ENCODE measurements at places on chromosomes 7 and 10.

DNA sequence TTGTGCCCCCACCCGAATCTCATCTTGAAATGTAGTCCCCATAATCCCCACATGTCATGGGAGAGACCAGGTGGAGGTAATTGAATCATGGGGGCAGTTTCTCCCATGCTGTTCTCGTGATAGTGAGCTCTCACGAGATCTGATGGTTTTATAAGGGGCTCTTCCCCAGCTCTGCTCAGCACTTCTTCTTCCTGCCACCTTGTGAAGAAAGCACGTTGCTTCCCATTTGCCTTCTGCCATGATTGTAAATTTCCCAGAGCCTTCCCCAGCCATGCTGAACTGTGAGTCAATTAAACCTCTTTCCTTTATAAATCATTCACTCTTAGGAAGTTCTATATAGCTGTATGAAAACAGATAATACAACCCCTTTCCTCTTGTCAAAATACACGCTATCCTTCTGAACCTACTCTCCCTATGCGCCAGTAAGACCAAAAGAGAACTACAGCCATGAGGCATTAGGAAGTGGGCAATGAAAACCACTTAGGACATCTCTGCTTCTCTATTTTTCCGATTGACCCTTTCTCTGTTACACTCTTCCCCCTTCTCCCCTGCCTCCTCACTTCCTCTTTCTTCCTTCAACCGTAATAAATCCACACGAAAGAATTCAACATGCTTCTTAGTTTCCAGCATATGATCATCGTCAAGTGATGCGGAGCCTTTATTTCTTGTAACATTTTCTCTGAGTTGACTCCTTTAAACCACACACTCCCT lies 101.2 kb upstream of the WDR11 start:
- DNase-seq: no peak

DNA sequence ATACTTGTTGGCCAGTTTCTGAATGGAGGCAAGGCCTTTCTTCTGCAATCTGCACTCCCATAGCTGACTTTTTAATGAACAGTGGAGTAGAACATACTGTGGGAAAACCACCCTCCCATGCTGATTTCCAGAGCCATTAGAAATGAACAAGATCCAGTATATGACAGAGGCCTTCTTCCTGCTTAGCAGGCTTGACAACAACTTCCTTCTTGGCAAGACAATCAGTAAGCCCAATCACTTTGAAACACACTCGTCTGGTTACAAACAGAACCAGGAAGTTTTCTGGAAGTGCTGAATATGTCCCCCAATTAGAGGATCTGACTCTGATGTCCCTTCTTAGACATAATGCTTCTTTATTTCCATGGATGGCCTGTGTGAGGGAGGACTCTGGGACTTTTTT lies 103.4 kb downstream of the SAMD9 start:
- DNase-seq: no peak

GRCh38 chr10:130377986-130378540 lies 241.9 kb downstream of the GLRX3 start:
- DNase-seq: no peak

- DNase-seq: no peak
Measured at GRCh38 chr7:21566094-21566493, 23.3 kb downstream of the DNAH11 start.

GRCh38 chr10:27319752-27320431 lies 79.3 kb upstream of the ACBD5 start:
- peak; percentile 68 for DNase-seq

GRCh38 chr7:68399991-68400590 lies 1198.2 kb upstream of the AUTS2 start:
- DNase-seq: no peak

GRCh38 chr7:1028775-1029636 lies 15.3 kb upstream of the GPR146 start:
- DNase-seq: peak; percentile 86

GRCh38 chr7:101220295-101220694 lies 2.3 kb downstream of the ZNHIT1 start:
- DNase-seq: no peak

DNA sequence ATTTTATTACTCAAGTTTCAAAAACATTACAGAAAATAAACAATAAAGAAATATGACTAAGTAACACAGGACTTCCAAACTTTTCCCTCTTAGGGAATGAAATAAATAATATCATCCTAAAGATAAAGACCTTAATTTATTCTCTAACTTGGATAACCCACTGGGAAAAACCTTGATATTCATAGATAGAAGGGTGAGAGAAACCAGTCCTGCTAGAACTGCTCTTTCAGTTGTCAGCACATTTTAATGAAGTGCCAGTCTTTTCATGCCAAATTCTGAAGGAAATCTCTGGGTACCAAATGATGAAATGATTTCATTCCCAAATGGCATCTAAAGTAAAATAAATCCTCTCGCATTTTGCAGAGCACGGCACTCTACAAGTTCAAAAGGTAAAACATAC lies 114.5 kb upstream of the SMIM30 start:
- no peak for DNase-seq

GRCh38 chr10:99758211-99758891 lies 24.1 kb upstream of the ABCC2 start:
- DNase-seq: no peak

GRCh38 chr7:103715376-103716120 lies 269.5 kb upstream of the SLC26A5 start:
- DNase-seq: no peak

DNA sequence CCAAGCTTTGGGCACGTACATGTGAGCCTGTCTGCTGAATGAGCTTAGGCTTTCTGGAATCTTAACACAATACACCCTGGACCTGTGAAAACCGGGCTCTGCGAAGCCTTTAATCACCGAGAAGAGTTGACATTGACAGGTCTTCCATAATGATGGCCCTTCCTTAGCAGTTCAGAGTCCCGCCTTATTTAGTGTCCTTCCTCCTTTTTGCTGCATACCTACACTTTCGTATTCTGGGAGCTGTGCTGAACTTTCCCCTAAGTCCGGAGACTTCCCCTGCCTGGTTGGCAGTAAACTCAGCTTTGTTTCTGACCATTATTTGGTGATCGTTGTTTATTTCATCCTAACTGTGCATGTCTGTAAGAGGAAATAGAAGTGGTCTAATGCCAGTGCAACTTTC lies 212.0 kb downstream of the CAMK1D start:
- DNase-seq: no peak

GRCh38 chr10:89280508-89280907 lies 21.3 kb upstream of the IFIT2 start:
- no peak for DNase-seq

DNA sequence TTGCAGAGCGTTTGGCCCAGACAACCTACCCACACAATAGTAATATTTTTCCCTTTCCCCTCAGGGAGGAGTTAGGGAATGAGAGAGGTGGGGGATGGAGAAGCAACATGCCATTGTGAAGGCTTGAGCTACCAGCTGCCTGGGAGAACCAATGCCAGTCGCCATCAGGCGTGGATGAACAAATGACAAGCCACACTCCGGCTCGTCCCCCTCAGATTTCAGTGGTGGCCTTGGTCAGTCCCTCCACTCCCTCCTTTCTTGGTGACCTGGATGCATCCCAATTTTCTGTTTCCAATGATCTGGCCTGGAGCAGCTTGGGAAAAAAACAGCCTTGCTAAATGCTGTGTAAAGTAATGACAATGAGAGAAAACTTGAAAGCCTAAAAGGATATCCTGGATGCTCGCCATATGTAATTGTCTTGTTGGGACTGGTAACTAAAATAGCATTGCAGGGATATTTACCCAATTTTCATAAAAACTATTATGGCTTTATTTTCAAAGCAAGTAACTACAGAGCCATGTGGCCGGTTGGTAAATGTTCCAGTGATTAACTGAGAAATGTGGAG lies 110.7 kb downstream of the ICA1 start:
- no peak for DNase-seq

GRCh38 chr7:139747662-139748372 lies 30.0 kb downstream of the HIPK2 start:
- DNase-seq: no peak

DNA sequence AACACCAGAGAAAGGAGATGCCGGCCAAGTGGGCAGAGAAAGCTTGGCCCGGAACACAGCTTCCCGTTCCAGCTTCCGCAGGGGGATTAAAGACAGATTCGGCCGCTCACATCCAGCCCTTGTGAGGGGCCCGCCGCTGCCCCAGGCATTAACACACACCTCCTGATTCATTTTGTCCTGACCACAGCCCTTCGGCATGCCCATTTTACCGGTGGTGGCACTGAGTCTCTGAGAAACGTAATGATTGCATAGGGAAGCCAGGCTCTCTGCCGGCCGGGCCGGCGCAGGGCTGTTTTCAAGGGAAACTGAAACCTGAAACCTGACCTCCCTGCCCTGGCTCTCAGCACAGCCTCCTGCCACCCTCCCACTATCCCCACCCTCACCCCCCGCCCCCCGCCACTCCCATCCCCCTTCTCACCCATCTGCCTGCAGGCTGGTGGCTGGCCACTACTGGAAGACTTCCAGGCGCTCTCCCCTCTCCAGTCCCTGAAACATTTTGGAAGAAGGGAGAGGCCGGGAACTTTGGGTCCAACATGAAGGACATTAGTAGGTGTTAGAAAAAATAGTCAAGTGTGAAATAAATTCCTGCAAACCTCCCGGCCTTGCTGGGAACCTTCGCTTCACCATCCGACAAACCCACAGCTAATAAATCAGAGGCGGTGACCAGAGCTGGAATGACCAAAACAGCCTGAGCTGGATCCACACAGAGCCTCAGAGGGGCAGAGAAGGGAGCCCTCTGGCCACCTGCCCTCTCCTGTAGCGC lies 83.5 kb upstream of the CUX1 start:
- no peak for DNase-seq

DNA sequence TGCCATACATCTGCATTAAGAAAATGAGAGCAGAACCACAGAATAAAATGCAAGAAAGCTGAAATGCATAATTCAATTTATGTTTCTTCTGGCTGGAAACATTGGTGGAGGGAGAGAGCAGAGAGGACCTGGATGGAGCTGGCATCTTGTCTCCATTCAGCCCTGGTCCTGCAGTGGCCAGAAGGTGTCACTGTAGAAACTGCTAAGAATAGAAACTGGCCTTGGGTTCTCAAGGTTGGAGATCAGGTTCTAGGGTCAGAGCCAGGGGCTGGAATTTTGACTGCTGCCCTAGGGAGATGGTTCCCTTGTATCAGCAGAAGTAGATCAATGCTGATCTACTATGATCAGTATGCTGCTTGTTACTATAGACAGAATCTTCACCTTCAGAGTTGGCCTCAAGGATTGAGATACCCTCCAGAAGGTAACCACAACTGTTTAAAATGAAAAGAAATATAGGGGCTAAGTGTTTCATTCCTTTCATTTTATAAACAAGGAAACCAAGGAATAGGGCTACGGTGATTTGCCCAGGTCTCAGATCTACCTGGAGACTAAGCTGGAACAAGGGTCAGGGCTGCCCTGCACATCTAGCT lies 13.1 kb downstream of the TAS2R41 start:
- DNase-seq: peak; percentile 38

- DNase-seq: no peak
Measured at GRCh38 chr10:78584681-78585080, 484.1 kb upstream of the ZMIZ1 start.

DNA sequence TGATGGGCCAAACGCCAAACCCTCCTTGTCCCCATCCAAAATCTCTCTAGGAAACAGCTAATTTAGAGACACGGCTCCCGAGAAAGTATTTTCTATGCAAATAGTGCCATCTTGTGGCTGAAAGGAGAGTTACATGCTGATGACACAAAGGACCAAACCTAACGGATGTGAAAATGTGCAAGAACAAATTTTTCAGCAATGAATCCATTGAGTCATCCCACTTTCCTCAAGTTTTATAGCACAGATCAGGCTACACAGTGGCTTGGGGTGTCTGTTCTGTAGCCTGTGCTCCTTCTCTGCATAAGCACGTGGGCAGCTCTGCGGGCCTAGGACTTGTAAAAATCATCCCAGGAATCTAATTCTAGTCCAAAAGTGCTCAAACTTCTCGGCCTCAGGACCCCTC lies 154.8 kb upstream of the PRR15 start:
- DNase-seq: peak; percentile 54

DNA sequence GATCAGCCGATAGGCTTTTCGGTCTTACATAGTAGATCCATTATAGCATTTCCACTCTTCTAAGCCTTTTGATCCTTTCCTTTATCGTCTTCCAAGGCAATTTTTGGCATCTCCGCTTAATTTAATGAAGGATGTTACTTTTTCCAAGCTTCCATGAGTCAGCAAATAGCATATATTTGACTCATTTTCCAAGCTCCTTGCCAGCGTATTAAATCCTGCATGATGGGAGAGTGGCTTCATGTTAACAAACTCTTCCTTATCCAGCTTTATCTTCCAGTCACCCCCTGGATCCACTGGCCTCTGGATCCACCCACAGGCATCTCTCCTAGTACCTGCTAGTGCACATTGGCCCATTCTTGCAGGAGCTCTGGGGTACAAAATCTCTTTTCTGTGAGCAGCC lies 13.0 kb downstream of the OR9A2 start:
- no peak for DNase-seq

DNA sequence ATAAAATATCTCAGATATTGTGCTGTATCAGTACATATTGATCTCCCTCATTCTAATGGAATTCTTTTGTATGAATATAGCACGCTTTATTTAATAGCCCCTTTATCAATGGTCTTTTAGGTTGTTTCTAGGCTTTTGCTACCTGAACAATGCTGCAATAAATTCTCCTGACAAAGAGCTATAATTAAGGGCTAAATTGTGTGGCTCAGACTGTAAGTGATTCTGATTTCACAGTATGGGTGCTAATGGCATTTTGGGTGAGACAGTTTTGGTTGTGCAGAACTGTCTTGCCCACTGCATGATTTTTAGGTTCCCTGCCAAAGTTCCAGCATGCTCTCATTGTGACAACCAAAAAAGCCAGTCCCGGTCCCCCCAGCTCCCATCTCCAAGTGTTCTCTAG lies 363.2 kb downstream of the REEP3 start:
- DNase-seq: no peak

DNA sequence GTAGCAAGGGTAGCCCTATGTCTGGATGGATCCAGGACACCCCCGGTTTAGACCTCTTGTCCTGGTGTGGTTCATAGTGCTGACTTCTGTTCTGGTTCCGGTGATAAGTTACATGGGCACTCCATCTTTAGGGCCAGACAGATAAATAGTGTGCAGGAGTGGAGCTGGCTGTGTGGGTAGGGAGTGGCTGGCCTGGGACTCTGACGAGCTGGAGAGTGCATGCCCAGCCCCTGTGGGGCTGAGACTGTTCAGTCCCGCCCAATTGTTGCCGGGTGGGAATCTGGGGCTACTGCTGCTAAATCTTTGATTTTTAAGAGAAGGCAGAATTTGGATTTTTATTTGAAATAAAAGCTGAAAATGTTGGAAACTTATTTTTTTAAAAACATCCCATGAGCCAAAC lies 27.3 kb downstream of the PDCD11 start:
- DNase-seq: no peak

DNA sequence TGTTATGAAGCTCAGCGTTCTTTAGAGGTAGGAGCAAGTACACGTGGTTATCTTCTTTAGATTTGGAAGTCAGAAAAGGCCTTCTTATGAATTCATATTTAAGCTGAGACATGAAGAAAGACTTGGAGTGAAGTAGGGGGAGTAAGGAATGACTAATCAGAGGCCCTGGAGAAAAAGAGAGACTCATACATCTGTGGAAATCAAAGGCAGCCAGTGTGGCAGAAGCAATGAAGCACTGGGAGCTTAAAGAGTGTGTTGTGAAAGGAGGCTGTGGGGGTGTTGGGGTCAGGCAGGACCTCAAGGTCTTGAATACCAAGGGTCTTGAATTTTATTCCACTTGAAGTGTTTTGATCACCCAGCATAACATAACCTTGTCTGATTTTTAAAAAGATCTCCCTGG lies 35.7 kb upstream of the FGL2 start:
- DNase-seq: no peak

- no peak for DNase-seq
Measured at GRCh38 chr7:96675548-96675947, 34.1 kb downstream of the SEM1 start.

- DNase-seq: no peak
Measured at GRCh38 chr10:118542205-118542604, 53.2 kb downstream of the PRLHR start.

Data from hematopoietic multipotent progenitor cell (in vitro differentiated cells).